AG04450 (cell line): ENCODE measurements at places on chromosomes 1 and 21.

DNA sequence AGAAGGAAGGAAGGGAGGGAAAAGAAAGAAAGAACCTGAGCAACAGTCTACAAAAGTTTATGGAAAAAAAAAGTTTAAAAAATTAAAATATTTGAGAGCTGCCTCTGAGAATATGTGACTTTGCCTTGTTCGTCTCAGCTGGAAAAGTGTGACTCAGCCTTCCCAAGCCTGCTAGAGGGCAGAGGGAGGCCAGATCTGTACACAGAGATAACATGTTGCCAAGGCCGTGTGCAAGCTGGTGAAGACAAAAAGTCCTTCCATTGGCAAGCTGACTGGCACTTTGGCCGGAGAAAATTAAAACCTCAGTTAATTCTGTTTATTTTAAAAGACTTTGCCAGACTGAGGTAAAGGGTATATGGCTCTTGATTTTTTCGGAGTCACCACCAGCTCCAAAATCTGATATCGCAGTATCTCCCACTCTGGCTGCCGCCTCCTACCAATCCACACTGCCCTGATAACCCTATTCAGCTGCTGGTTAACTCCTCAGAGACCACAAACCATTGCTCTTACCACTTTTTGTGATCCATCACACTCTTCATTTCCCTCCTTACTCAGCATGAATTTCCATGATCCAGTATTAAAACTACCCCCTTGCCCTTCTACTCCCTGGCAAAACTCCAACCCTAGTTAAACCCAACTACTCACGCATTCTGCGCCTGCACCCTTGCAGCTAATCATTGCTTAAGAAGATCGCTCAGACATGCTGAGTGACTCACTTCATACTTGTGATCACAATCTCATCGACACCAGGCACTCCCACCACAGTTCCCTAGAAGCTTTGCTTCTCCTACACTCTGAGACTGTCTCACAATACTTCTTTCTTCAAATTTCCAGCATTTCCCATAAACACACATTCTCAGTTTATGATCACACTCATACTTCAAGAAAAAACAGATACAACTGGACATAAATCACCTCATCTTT, 5.7 kb upstream of the PPP1R15B start:
- DNase-seq: peak; percentile 86

DNA sequence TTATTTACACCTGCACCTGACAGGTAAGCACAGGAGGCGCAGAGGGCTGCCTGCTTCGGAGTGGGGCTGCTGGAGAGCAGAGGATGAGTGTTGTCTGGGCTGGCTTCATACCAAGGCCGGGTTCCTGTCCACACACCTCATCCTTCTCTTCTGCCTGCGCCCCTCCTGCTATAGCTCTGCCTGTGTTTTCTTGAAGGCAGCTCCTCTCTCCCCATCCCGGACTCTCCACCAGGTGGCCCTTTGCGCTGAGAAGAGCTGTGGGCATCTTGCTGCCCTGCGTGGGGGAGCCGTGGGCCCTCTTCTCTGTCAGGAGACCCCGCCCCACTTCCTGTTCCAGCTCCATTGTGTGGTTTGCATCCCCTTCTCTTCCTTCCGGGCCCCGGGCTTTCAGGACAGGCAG, 35.0 kb downstream of the ARHGEF10L start:
- DNase-seq: no peak

- DNase-seq: no peak
Observed at GRCh38 chr1:162169031-162169790, 99.7 kb downstream of the NOS1AP start.

DNA sequence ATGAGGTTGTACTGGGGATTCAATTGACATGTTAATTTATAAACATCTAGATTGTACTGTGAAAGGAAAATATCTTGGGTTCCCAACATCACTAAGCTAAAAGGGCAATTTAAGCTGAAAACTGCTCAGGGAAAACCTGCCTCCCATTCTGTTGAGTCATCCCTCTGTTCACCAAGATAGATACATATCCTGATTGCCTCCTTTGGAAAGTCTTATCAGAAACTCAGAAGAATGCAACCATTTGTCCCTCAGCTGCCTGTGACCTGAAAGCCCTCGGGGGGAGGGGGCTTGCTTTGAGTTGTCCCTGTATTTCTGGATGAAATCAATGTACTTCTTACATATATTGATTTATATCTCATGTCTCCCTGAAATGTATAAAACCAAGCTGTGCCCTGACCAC, 187.0 kb upstream of the ETV3 start:
- DNase-seq: no peak

GRCh38 chr1:116910379-116911187, 867 bp downstream of the PTGFRN start:
- no peak for DNase-seq

DNA sequence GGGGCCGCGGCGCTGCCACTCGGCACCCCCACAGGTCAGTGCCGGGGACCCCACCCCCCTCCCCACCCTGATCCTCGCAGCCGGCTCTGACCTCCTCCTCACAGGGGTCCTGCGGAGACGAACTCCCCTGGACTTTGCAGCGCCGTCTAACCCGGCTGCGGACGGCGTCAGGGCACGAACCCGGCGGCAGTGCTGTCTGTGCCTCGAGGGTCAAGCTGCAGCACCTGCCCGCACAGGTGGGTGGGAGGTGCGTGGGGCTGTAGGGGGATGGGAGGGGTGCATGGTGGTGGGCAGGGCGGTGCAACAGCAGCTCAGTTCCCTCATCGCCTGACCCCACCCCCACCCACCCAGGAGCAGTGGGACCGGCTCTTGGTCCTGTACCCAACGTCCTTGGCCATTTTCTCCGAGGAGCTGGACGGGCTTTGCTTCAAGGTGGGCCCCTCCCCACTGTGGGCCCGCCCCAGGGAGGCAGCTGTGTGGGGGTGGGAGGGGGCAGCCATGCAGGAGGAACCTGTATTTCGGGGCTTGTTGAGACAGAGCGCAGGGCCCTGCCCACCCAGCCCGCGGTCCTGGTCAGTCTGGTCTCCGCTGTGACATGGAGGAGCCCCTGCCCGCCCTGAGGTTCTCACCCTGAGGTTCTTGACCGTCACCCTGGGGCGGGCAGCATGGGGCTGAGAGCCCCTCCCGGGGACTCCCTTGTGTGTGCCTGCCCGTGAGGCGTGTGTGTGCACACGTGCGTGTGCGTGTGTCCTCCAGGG, 4.9 kb downstream of the PLEKHN1 start:
- no peak for DNase-seq

GRCh38 chr1:226404063-226404903, 3.6 kb downstream of the PARP1 start:
- DNase-seq: no peak

GRCh38 chr1:43293176-43293575, 7.6 kb upstream of the TIE1 start:
- no peak for DNase-seq

- DNase-seq: peak; percentile 13
Observed at GRCh38 chr21:33078907-33079582, 9.1 kb downstream of the OLIG1 start.

- no peak for DNase-seq
Observed at GRCh38 chr21:46634427-46634826, 1.0 kb upstream of the PRMT2 start.

DNA sequence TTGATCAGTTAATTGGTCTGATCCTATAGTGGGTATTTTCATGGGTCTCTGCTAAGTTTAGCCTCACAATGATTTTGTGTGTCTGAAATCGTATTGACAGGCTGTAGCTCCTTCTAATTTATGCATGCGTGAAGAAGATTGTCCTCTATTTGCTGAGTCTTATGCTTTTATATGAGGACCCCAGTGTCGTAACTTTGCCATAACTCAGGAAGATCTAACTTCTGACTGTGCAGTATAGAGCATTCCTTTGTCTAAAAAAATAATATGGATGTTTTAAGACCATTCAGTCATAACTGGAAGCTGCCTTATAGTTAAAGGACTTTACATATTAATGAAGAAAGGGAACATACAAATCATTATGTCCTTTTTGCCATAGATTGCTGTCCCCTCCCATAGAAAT, 73.3 kb downstream of the CAMTA1 start:
- DNase-seq: no peak

DNA sequence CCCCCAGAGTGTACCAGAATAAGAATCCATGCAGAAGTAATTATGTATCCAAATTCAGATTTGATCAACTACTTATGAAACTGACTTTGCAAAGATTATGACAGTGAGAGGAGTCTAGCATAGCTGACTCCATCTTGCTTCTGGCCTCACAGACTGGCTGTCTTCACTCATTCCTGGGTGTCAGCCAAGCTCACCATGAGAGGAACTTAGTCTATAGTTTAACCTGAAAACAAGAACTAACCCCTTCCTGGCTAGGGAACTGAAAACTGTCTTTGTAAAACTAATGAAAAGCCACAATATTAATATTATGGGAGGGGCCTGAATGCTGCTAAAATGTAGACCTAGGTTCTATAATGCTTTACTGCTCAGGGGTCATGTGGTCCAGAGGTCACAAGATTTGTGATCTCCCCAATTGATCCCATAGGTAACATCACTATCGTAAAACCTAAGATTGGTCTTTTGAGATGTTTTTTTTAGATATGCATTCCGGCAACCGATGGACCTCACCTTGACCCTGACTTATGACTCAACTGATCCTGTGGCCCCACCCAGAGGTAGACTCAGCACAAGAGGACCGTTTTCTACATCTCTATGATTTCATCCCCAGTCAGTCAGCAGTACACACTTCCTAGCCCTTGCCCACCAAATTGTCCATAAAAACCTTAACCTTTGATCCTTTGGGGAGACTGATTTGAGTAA, 55.2 kb downstream of the ATP1B1 start:
- no peak for DNase-seq

DNA sequence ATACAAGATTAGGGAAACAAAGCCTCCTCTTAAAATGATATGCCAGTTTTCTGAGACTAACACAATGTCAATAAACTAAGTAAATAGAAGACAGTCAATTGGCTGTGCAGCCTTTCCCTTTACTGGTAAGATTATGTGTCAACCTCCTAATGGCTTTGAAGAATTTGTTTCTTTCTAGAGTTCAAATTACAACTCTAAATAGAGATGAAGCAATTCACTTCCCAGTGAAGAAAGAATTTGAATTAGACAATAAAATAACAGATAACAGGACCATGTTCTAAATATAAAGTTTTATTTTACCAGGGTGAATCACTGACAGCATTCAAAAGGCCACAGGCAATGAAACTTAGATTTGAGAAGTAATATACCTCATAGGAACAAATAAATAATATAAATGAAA, 680.3 kb downstream of the PLA2G4A start:
- DNase-seq: no peak

- DNase-seq: no peak
Observed at GRCh38 chr1:203584035-203584434, 42.6 kb upstream of the ATP2B4 start.

GRCh38 chr1:67983867-67984266, 66.6 kb downstream of the DIRAS3 start:
- DNase-seq: no peak

DNA sequence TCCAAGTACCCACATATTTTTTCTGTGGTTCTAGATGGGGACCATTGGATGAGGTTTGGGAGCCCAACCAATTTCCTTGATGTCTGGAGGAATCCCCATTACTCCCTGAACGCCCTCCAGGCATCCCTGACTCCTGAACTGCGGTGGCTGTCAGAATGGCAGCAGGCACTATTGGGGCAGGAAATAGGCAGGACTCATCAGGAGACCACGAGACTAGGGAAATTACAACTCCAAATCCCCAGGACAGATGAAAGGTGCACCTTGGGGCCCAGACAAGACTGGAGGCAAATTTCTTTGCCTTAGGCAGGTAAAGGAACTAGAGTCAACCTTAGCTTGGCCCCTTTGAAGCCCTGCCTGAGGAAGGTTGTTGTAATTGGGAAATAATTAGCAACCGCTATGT, 1.1 kb downstream of the CGN start:
- no peak for DNase-seq

DNA sequence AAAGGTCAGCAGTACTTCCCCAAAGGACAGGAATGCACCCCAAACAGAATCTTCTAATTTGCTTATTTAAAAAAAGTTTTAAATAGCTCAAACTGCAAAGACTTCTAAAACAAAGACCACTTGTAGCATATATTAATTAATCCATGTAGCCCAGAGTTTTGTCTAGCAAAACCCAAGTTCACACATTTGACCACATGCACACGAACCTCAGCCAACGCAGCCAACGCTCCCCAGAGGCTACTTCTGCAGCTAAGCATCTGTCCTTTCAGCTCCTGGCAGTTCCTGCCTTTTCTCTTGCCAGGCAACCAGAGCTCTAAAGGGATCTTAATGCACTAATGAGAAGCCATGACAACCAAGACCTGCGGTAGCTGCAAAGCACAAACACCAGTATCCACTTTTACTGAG, 89.6 kb downstream of the RERE start:
- DNase-seq: no peak
